Natural killer cell treated with Interleukin-12 subunit alpha and Interleukin-12 subunit beta and Interleukin-15 and Interleukin-18, amount 100 ng/mL, for 72 hours (primary cell): ENCODE measurements at places on chromosomes 5 and 9. TPM values are rescaled to one million over a fixed set of nuclear protein-coding genes. Genes with fewer than 3 reads are reported as not detected.

DNA sequence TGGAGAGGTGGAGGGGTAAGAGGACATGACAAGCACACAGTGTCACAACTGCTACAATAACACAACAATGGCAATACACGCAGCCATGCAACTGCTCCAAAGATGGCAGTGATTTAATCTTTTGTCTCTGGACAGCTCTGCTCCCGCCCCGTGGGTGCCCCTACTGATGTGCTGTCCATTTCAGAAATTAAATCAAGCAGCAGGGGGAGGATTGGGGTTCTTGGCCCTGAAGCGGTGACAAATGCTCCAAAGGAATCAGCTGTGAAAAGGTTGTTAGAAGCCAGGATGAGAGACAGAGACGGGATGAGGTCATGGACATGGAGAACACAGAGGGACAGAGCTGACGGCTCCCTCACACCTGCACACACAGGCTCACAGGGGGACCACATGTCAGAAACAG, 22.6 kb downstream of the CNTFR start:
- DNase-seq, result no peak

DNA sequence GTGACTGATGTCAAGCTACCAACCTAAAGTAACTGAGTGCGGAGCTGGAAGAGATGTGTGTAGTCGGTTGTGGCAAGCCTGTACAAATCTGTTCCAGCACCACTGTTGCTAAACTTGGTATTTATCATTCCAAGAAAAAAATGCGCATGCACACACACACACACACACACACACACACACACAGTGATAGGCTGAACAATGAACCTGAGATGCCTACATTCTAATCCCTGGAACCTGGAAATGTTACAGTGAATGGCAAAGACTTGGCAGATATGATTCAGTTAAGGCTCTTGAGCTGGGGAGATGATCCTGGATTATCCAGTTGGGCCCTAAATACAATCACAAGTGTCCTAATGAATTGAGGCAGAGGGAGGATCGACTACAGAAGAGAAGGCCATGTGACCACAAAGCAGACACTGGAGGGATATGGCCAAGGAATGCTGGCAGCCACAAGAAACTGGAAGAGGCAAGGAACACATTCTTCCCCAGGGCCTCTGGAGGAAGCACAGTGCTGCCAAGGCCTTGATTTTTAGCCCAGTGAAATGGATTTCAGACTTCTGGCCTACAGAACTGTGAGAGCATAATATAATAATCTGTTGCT, 49.7 kb upstream of the LHFPL2 start:
- DNase-seq, result no peak

DNA sequence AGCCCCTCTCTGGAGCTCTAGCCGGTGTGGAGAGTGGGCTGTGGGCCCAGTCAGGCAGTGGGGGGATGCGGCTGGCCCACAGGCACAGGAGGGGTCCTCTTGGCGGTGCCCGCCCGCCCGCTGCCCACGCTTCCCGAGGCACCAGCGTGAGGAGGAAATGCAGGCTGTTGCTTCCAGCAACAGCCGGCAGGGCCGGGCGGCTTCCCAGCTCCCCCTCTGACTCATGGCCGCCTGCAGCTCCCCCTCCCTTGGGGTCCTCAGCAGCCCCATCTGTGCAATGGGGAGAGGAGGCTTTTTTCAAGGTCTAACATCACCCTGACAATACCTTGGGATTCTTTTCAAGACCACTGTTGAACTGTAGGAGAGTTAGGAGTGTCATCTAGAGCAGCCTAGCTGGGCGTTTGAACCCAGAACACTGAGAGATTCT, 10.4 kb downstream of the CXXC5 start:
- DNase-seq, result no peak

DNA sequence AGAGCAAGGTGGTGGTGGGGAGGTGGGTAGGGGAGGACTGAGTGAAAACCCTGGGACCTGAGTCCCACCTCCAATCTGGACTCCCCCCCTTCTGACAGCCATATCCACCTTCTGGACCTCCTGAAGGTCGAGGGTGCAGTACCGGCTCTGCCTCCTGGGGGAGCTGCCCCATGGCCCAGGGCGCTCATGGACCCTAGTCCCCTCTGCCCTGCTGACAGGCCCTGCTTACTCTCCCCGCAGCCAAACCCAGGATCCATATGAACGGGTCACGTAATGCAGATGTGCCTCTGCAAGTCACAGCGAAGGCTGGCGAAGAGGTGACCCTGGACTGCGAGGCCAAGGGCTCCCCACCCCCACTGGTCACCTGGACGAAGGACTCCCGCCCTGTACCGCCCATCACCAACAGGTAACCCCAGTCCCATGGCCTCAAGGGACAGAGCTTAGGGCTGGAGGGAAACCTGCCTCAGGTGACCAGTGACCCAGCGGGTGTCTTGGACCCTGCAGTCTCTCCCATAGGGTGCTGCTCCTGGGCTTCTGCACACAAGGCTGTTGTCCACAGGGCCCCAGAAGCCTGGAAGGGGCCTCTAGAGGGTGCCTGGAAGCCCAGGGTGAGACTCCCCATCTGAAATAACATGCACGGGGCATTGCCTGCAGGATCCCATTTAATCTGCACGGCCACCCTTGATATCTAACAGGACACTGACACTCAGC, 61.7 kb downstream of the HMCN2 start:
- no peak for DNase-seq

GRCh38 chr5:73379435-73379834, 69.1 kb downstream of the FOXD1 start:
- no peak for DNase-seq

GRCh38 chr5:28729067-28729466, 1690.7 kb upstream of the CDH9 start:
- DNase-seq, result no peak

GRCh38 chr9:2180704-2181103, 165.6 kb downstream of the SMARCA2 start:
- no peak for DNase-seq

DNA sequence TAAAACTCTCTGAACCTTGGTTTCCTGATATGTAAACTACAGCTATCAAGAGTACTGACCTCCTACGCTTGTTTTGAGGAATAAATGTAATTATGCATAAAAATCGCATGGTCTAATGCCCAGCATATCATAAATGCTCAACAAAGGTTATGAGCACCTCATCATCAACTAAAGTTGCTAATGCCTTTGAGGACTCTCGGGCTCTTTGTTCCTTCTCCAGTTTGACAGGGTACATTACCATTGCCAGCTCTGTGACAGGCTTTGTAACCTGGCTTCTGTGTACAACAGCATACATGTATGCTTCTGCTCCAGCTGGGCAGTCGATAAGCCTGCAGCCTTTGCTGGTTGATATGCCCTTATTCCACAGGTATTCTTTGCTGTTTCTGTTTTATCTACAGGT, 95.2 kb downstream of the C9orf152 start:
- DNase-seq, result no peak

DNA sequence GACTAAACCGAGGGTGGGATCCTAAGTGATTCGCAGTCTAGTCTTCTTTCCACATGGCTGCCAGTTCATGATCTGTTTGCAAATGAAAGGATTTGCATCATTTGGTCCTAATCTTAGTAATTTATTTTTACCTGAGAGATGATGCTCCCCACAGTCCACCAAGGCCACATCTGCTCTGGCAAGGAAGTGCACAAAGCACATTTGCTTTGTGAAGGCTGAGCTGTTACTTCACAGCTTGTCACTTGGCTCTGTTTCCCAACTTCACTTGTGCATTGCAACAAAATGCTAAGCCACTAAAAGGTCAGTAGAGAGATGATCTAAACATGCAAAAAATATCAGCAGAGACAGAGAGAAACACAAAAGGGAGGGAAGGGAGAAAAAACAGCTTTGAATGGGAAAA, 128.5 kb upstream of the VLDLR start:
- no peak for DNase-seq

HAND1 gene
- total RNA-seq, result not detected

DNA sequence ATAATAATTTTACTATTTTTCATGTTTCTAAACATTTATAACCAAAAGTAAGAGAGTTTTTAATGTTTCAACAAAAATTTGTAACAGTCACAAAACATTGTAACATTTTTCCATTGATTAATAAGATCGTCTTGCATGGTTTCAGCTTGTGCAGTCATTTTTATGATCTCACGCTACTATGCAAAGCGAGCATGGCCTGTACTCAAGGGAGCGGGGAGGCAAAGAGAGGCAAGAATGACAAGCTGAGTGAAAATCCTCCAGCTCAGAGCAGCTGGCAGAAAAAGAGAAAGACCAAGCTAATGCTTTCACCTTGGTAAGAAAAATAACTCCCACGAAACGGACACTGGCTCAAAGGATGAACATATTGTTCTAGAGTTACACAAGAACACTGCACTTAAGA, 90.0 kb upstream of the SV2C start:
- DNase-seq, result no peak

DNA sequence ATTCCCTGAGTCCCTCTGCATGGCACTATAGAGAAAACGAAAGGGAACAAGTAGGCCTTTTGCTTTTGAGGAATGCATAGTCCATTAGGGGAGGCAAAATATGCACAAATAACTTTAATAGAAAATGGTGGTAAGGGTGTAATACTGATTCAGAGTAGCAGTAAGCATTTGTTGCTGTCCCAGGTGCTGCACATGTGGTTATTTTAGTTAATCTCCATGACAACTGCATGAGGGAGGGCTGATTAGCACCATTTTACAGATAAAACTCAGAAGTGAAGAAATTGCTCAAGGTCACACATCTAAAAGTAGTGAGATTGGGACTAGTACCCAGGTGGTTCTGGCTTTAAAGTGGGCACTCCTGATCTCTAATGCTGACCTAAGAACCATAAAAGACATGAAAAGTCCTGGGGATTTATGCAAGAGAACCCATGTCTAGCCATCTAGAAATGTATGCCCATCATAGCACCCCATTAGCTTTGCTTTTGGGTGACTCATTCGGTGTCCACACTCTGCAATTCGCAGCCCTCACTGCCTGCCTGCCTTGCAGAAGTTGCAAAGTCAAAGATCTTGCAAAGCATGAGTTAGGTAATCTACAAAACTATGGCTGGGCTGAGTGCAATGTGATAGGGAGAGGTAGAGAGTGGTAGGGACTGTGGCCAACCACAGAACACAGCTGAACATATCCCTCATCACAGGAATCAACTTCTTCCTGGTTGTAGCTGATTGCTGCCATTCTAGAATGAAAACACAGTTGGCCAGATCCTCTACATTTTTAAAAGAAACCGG, 195.2 kb downstream of the PTTG1 start:
- no peak for DNase-seq

FAM169A gene
- 7.9 TPM for total RNA-seq

GRCh38 chr9:40913928-40914673, 214.4 kb downstream of the FOXD4L6 start:
- DNase-seq, result no peak

- DNase-seq, result no peak
Measured at GRCh38 chr5:6419340-6419852, 29.3 kb upstream of the UBE2QL1 start.

DNA sequence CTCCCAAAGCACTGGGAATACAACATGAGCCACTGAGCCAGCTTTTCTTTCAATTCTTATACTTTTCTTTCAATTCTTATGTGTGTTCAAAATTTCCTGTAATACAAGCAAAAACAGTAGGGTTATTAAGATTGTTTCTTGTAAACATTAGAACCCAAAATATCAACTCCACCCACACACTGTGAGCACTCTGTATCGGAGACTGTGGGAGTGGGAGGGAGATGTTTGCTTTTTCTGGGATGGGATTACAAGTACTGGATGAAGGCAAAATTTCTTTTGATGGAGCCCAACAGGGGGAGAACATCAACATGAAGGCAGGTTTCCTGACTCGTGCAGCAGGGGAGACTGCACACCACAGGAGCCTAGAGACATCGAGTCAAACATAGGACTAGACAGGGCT, 4.7 kb upstream of the CFAP90 start:
- no peak for DNase-seq

- DNase-seq, result no peak
Measured at GRCh38 chr5:59617186-59617771, 276.2 kb downstream of the PDE4D start.

GRCh38 chr5:55218967-55219366, 8.1 kb downstream of the MCIDAS start:
- DNase-seq, result no peak

DNA sequence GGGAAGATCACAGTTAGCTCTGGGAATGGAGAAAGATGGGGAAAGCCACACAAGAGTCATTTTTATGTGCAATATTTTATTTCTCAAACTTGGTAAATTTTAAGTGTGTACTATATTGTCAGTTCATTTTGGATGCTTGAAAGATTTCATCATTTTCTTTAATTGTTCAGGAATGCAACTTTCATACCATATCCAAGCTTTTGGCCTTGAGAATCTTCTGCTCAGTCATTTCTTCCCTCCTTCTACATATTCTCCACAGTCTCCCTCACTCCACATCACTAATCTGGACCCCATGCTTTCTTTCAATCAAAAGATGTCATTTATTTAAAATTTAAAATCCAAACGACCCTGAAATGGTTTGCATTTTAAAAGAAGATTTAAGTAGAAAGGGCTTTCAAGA, 135.4 kb downstream of the FAM114A2 start:
- no peak for DNase-seq

DNA sequence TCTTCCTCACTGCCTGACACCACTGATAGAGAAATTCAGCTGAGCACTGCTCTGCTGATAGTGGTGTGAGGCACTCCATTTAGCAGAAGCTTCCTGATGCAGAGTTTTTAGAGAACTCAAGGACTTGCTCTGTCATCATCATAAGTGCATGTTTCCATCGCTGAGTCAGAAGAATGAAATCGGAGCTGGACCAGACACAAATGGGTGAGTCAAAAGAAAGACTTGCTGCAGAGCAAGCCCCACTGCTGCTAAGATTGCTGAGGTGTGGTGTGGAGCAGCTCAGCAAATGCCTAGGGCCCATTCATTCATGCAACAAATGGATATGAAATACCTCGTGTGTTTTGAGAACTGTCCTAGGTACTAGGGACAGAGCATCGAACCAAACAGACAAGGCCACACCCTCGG, 410.2 kb upstream of the SLC30A5 start:
- no peak for DNase-seq

- no peak for DNase-seq
Measured at GRCh38 chr5:75672616-75673015, 44.6 kb downstream of the POC5 start.

- DNase-seq, result no peak
Measured at GRCh38 chr5:6286404-6286803, 91.9 kb downstream of the MED10 start.

SCGB3A2 gene
- not detected for total RNA-seq

QRFP gene
- not detected for total RNA-seq

ZNF366 gene
- not detected for total RNA-seq

PCDHGA8 gene
- total RNA-seq, result 0.19 TPM

- DNase-seq, result no peak
Measured at GRCh38 chr5:74382987-74383593, 257.4 kb downstream of the ENC1 start.
